ENCODE measurements at places on chromosomes 7 and 10.

GRCh38 chr7:142063551-142064442, 47.7 kb upstream of the MGAM2 start:
- no peak for DNase-seq

GRCh38 chr7:81611040-81611439, 158.8 kb downstream of the HGF start:
- DNase-seq: no peak

GRCh38 chr7:45684910-45685618, 110.9 kb downstream of the ADCY1 start:
- no peak for DNase-seq

DNA sequence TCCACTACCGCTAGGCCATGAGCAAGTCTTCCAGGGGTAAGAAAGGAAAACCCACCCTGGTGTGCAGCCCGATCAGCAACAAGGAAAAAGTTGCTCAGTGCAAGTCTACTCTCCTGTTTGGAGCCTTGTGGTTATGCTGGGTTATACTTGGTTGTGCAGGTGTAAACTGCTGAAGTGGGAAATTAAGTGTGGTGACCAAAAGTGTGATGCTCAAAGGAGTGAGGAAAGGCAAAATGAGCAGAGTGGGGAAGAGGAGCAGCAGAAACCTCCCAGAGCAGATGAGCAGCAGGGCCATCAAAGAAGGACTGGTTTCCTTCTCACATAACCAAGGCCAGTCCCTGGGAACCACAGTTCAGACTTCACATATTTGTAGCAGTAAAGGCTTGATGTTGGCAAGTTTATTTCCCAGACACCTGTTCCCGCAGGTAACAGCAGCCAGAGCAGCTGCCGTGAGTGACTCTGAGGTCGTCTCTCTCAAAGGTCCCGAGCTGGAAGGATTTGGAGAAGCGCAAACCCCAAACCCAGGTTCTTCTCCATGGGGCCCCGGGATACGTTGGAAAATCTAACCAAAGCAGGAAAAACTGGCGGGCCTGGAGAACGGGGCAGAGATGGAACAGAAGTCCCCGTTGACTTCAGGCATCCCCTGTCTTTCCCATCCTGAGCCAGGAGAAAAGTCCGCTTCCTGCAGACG, 607 bp upstream of the SMO start:
- no peak for DNase-seq

DNA sequence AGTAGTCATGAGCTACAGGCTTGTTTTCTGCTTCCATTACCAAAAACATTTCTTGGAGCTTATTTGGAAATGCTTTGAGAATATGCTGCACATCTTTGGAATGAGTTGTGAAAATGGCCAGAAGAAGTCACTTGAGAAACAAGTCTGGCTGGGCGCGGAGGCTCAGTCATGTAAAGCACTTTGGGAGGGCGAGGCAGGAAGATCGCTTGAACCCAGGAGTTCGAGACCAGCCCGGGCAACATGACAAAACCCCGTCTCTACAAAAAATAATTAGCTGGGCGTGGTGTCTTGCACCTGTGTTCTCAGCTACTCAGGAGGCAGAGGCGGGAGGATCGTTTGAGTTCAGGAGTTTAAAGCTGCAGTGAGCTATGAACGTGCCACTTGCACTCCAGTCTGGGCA, 882 bp upstream of the CHCHD1 start:
- DNase-seq: no peak

- no peak for DNase-seq
Observed at GRCh38 chr7:40324914-40325313, 190.1 kb downstream of the SUGCT start.

DNA sequence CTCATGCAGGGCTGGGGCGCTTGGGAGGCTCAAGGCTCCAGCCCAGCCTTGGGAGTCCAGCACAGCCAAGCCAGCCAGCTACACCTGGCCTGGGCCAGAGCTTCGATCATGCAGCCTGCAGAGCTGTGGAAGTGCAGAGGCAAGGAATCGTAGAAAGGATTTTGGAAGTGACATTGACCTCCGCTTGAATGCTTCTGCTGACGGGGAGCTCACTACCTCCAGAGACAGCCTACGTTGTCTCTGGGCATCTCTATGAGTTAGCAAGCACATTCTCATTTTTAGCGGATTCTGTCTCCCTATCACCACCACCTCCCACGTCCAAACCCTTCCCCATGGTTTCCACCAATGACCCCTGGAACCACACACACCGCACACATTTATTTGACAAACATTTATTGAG, 88.5 kb downstream of the MICALL2 start:
- DNase-seq: no peak

DNA sequence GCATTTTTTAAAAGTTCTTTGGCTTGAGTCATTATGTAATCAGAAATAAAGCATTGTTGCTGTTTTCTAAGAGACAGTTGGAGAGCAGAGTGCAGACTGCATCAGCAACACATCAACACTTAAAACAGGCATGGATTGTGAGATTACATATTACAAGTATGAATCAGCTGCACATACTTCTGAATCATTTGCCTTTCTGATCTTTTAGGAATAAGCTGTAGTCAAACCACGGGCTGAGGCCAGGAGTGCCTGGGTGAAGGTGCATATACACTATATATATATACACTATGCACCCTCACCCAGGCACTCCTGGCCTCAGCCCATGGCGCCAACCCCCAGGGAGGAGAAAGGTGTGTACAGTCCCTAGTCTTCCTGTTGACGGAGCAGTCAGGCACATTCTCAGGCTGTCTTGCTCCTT, 52.4 kb upstream of the DLX6 start:
- no peak for DNase-seq

DNA sequence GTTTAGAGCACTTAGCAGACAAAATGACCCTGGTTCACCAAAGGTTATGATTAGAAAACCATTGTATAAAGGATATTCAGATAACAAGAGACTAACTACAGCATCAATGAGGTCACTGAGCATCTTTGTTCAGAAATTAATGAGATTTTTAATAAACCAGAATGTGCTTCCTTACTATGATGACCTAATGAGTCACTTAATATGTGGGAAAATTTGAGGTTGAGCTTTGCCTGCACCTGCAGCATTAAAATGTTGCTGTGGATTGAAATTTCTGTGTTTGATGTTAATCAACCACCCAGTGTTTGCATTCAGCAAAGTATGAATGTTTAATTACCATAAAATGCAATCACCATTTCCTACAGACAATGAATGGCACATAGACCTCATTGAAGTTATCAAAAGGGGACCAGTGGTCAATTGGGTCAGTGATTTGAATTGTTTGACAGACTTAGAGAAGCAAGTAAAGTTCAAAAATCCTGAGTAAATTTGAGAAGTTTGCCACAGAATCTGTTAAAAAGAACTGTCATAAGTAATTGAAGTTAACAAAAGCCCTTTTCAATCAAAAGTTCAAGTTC, 45.8 kb downstream of the EXOC6 start:
- no peak for DNase-seq
